Central memory CD8-positive, alpha-beta T cell (primary cell): ENCODE measurements at places on chromosomes 16 and 17.

GRCh38 chr17:3690094-3690715 is 5.8 kb downstream of the P2RX5 start:
- no peak for DNase-seq
- peaks cover 18% of the 10 kb centered on the region for H3K36me3 ChIP-seq
- no peak overlapping the region for H3K4me3 ChIP-seq

GRCh38 chr16:48555597-48556242 is 54.3 kb downstream of the N4BP1 start:
- DNase-seq = no peak
- H3K27me3 ChIP-seq = no peaks in the 10 kb centered on the region
- peaks cover 20% of the 10 kb centered on the region for H3K36me3 ChIP-seq
- peak overlapping the region; percentile 70 for H3K27ac ChIP-seq
- peaks cover 64% of the 10 kb centered on the region for H3K4me1 ChIP-seq

DNA sequence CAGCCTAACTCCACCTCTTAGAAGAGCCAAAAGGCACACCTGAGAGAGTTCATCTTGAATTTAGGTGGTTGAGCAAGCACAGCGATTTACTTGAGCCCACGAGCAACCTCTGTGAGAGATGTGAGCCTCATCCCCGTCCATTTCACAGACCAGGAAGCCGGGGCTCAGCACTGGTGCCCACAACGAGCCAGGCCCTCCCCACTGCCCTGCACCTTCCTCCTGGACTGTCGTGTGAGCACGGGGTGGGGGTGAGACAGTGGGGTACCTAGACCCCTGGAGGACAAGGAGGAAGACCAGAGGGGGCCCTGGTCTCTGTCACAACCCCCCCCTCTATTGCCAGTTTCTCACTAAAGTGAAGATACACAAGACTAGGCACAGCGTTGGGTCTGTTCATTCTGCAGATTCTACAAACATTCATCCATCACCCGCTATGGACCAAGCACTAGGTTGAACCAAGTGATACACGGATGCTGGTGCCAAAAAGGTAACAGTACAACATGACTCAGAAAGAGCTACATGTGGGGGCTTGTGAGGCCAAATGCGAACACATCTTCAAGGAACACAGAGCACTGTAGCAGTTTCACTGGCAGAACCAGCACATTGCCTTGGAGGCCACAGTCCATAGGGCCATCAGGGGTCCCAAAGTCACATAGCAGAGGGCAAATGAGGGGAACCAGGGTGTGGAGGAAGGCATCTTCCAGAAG is 231.9 kb downstream of the PARN start:
- H3K36me3 ChIP-seq = peaks cover 1% of the 10 kb centered on the region
- peaks cover 6% of the 10 kb centered on the region for H3K27me3 ChIP-seq
- no peak overlapping the region for H3K4me3 ChIP-seq
- no peak overlapping the region for H3K27ac ChIP-seq
- no peak for DNase-seq
- H3K4me1 ChIP-seq = no peaks in the 10 kb centered on the region

DNA sequence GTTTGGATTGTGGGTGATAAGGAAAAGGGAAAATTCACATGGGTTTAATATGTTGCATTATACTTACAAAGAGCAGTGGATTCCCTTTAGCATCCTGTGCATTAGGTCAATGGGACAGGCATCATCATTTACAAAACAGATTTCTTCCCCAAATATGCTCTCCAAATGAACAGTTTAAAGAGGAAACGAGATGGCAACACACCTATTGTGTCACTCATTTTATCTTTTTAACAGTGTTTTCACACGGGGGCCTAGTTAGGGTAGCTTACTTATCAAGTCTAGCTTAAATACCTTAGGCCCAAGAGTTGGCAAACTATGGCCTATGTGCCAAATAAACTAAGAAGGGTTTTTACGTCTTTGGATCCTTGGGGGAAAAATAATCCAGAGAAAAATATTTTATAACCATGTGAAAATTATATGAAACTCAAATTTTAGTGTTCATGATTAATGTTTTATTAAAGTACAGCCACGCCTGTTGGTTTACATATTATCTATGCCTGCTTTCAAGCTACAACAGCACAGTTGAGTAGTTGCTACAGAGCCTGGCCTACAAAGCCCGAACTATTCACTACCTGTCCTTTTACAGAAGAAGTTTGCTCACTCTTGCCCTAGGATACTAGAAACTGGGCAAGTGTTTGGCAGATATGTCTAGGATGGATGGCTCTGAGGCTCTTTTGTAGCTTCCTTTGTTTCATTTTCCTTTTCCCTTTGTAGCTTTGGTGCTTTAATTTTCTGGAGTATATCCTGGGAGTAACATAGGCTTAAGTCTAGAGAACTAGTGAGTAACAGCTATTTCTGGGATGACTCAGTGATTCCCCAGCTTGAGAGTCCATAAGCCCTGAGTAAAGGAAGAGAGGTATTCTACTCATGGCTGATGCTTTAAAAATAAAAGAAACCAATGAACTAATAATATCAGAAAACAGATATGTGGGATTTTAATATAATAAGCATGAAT is 12.4 kb downstream of the NUP93 start:
- peaks cover 22% of the 10 kb centered on the region for H3K4me1 ChIP-seq
- H3K27ac ChIP-seq = no peak overlapping the region
- no peak for DNase-seq
- H3K4me3 ChIP-seq = no peak overlapping the region
- H3K27me3 ChIP-seq = no peaks in the 10 kb centered on the region
- H3K36me3 ChIP-seq = peaks cover 2% of the 10 kb centered on the region

GRCh38 chr16:85437166-85438052 is 175.7 kb upstream of the GSE1 start:
- no peaks in the 10 kb centered on the region for H3K27me3 ChIP-seq
- DNase-seq = no peak
- H3K27ac ChIP-seq = no peak overlapping the region
- peaks cover 5% of the 10 kb centered on the region for H3K36me3 ChIP-seq

GRCh38 chr16:81403601-81404391 is 40.8 kb upstream of the CMIP start:
- peak; percentile 65 for DNase-seq
- H3K4me1 ChIP-seq = no peaks in the 10 kb centered on the region
- H3K4me3 ChIP-seq = no peak overlapping the region
- no peaks in the 10 kb centered on the region for H3K36me3 ChIP-seq
- peaks cover 6% of the 10 kb centered on the region for H3K27me3 ChIP-seq

DNA sequence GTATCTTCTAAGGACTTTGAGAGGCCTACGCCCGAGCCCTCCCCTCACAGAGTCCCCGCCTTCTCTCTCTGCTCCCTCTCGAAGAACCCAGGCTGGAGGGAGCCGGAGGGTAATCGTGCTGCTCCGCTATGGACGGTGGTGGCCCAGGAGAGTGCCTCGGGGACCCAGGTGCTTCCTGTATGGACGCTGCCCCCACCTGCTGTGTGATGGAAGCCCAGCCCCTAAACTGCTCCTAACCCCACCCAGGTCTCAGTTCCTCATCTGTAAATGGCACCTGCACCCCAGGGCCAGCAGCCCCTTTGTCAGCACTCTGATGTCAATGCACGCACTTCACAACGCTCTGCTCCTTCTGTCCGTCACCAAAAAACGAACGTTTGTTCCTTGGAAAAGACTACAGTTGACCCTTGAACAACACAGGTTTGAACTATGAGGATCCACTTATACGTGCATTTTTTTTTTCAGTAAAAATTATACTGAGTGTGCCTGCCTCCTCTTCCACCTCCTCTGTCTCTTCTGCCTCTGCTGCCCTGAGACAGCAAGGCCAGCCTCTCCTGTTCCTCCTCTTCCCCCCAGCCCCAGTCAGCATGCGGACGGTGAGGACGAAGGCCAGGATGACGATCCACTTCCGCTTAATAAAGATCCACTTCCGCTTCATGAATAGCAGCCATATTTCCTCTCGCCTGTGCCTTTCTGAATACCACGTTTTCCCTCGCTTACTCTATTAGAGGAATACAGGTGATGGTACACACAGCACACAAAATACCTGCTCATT is 118.3 kb downstream of the BANP start:
- H3K27ac ChIP-seq = no peak overlapping the region
- no peaks in the 10 kb centered on the region for H3K4me1 ChIP-seq
- no peak for DNase-seq

DNA sequence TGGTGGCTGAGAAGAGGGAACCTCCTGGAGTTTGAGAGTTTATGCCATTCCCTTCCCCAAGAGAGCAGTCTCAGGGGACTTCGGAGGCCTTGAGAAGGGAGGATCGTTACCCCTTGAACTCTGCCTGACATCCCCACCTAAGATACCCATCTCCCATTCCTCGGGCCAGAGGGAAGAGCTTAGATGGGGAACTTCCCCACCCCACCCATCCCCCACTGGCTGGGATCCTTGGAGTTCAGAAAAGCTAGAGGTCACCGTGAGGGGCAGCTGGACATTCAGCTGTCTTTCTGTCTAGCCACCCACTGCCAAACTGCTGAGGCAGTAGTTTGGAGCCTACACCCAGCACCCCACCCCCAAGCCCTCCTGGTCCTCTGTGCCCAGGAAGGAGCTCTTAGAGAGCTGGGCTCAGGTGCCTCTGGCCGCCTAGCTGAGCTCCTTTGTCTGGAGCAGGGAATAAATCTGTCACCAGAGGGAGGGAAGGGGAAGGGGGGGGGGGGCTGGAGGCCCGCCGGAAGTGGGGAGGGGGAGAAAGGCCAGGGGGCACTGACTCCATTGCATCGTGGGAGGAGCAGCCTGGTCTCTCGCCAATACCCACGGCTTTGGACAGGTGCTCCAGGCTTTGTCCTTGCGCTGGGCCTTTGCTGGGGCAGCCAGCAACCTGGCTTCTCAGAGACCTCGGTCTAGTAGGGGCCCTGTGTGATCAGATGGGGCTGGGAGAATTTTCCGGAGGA is 1.0 kb downstream of the HSD11B2 start:
- no peak for DNase-seq
- H3K4me3 ChIP-seq = peak overlapping the region; percentile 50
- peaks cover 37% of the 10 kb centered on the region for H3K27me3 ChIP-seq

GRCh38 chr16:2810651-2811050 is 6.4 kb upstream of the PRSS21 start:
- H3K4me3 ChIP-seq = no peak overlapping the region
- peaks cover 2% of the 10 kb centered on the region for H3K36me3 ChIP-seq
- H3K27ac ChIP-seq = no peak overlapping the region
- peaks cover 63% of the 10 kb centered on the region for H3K27me3 ChIP-seq
- no peak for DNase-seq
